ENCODE measurements at places on chromosomes 2 and 18.
A peak's percentile ranks its signal among the peaks of the same experiment; 100 is the strongest.

- no peaks in the 10 kb centered on the region for H3K36me3 ChIP-seq
- no peak for DNase-seq
- H3K4me1 ChIP-seq = no peaks in the 10 kb centered on the region
- no peak overlapping the region for H3K27ac ChIP-seq
- peaks cover 19% of the 10 kb centered on the region for H3K27me3 ChIP-seq
These were observed 301.5 kb upstream of the MGAT5 start for GRCh38 chr2:133952420-133952819.

DNA sequence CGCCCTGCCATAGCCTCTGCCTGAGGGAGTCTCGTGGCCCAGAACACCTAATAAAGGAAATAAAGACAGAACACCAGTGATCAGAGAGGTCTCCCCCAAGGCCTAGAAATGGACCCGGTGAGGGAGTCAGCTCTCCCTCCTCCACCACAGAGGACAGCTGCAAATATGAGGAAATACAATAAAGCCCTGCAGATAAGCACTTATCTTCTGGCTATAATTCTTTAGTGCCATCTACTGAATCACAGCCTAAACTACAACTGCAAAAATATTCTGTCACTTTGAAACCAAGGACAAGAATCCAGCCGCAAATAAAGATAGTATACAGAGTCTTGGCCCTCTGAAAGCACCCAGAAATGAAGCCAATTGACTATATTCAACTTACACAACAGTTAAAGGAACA lies 42.4 kb upstream of the TACR1 start:
- H3K4me3 ChIP-seq = no peak overlapping the region
- H3K27ac ChIP-seq = no peak overlapping the region
- no peaks in the 10 kb centered on the region for H3K27me3 ChIP-seq
- H3K4me1 ChIP-seq = no peaks in the 10 kb centered on the region
- H3K36me3 ChIP-seq = no peaks in the 10 kb centered on the region
- DNase-seq = no peak

- H3K36me3 ChIP-seq = no peaks in the 10 kb centered on the region
- no peaks in the 10 kb centered on the region for H3K27me3 ChIP-seq
- peaks cover 6% of the 10 kb centered on the region for H3K4me1 ChIP-seq
- no peak overlapping the region for H3K27ac ChIP-seq
- DNase-seq = no peak
These were observed 43.9 kb downstream of the ACVR2A start for GRCh38 chr2:147888680-147889079.

DNA sequence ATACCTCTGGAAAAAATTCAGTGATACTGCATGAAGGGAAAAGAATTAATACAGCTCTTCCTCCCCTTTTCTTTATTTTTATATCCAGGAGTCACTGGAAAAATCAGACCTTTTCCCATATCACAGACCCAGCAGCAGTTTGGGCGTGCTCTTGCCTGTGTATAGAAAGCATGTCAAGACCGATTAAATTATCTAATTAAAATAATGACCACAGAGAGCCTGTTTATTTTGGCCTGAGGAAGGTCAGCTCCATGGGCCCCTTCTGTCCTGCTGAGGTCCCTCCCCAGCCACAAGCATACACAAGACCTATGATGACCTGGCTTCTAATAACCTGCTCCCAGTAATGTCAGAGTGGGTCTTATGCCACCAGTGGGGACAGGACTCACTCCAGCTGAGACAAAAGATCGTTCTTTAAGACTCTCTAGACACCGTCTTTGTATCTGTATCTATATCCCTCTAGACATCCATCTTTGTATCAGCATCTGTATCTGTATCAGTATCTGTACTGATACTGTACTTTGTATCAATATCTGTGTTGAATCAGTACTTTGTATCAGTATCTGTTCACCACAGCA lies 147.8 kb downstream of the VAPA start:
- H3K27ac ChIP-seq = no peak overlapping the region
- H3K36me3 ChIP-seq = no peaks in the 10 kb centered on the region
- no peak overlapping the region for H3K4me3 ChIP-seq

DNA sequence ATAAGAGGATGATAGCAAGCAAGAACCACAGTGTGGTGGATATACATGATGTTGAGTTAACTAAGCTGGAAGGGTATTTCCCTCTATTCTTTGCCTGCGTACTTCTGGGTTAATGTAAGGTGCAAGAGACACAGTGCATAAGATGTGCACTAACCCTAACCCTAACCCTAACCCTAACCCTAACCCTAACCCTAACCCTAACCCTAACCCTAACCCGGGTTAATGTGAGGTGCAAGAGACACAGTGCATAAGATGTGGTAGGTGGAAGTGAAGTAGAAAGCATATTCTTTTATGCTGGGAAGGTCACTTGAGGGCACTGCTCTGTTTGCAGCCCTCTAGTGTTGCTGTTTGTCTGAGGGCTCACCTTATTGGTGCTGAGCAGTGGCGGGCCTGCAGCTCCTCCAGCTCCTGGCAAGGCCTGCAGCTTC lies 181.5 kb upstream of the ITGA4 start:
- no peak overlapping the region for H3K27ac ChIP-seq
- no peaks in the 10 kb centered on the region for H3K36me3 ChIP-seq
- no peaks in the 10 kb centered on the region for H3K4me1 ChIP-seq
- no peak overlapping the region for H3K4me3 ChIP-seq
- no peak for DNase-seq

- H3K27me3 ChIP-seq = no peaks in the 10 kb centered on the region
- DNase-seq = no peak
- no peak overlapping the region for H3K27ac ChIP-seq
- H3K4me3 ChIP-seq = no peak overlapping the region
These were observed 1087.5 kb upstream of the NXPH2 start for GRCh38 chr2:139867601-139868226.

DNA sequence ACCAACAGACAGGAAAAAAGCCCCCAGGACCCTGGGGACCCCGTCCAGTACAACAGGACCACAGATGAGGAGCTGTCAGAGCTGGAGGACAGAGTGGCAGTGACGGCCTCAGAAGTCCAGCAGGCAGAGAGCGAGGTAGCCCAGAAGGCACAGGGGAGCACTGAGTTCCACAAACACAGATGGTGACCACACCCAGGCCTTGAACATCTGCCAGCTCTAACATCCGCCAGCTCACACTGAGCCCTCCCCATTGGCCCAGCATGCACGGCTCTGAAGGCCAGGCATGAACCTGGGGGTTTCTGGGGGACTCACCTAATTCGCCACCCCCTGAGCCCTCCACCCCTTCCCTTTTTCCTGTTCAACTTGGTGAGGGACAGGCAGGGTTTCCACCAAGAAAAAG lies 25.6 kb upstream of the PRLH start:
- no peak for DNase-seq
- no peaks in the 10 kb centered on the region for H3K36me3 ChIP-seq
- peaks cover 12% of the 10 kb centered on the region for H3K4me1 ChIP-seq
- H3K4me3 ChIP-seq = no peak overlapping the region
- no peaks in the 10 kb centered on the region for H3K27me3 ChIP-seq

DNA sequence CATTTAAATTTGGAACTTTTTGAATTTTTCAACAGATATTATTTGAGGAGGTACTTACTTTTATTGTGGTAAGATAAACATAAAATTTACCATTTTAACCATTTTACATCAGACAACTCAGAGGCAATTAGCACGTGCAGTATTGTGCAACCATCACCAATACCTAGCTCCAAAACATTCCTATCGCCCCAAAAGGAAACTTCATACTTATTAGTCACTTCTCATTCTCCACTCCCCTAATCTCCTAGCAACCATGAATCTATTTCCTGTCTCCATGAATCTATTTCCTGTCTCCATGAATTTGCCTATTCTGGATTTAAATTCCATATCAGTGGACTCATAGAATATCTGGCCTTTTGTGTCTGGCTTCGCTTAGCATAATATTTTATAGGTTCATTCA lies 69.9 kb upstream of the FAM136A start:
- no peak for DNase-seq
- no peaks in the 10 kb centered on the region for H3K4me1 ChIP-seq
- no peaks in the 10 kb centered on the region for H3K27me3 ChIP-seq
- H3K36me3 ChIP-seq = no peaks in the 10 kb centered on the region
- no peak overlapping the region for H3K4me3 ChIP-seq

DNA sequence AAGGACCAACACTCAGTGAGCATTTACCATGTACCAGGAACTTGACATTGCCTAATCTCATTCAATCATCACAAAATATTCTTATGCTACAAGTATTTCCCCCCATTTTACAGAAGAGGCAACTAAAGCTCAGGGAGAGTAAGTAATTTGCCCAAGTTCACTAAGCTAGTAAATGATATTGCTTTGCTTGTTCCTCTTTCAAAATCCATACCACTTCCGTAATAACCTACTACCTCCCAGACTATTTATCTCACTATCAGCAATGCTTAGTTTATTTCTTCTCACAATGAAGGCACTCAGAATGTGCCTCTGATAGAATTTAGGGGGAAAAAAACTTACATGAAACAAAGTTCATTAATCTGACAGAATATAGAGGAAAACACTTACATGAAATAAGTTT lies 1070.9 kb upstream of the FANCL start:
- no peaks in the 10 kb centered on the region for H3K27me3 ChIP-seq
- no peak for DNase-seq
- no peak overlapping the region for H3K27ac ChIP-seq
- H3K4me1 ChIP-seq = no peaks in the 10 kb centered on the region

- no peak overlapping the region for H3K4me3 ChIP-seq
- DNase-seq = no peak
- peaks cover 32% of the 10 kb centered on the region for H3K4me1 ChIP-seq
- H3K27ac ChIP-seq = no peak overlapping the region
These were observed 21.8 kb upstream of the IL1R1 start for GRCh38 chr2:102120701-102121159.

GRCh38 chr2:13034861-13035260 lies 318.1 kb downstream of the TRIB2 start:
- H3K4me3 ChIP-seq = no peak overlapping the region
- no peak for DNase-seq
- H3K27me3 ChIP-seq = no peaks in the 10 kb centered on the region
- H3K27ac ChIP-seq = no peak overlapping the region

DNA sequence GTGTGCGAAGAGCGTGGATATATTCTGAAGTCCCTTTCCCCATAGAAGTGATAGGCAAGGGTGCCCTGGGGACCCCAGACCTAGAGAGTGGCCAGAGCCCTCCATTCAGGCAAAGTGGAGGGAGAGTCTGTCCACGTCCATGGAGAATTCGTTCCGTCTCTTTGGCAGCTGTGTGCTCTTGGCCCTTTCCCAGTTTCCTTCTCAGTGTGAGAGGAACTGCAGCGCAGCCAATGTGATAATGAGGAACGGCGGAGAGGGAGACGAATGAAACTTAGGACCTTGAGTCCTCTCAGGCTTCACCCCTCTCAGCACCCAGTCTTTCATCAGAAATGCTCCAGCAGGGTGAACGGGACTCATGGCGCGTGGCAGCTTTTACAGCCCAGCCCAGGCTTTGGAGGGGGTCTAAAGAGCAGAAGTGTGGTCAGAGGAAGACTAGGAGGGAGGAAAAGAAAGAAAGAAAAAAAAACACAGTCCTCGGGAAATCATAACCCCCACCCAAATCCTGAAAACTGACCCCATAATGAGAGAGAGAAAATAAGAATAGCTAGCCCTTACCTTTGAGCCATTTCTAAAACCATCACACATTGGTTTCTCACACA lies 95.0 kb upstream of the RIOK3 start:
- no peaks in the 10 kb centered on the region for H3K27me3 ChIP-seq
- no peak for DNase-seq
- peak overlapping the region; percentile 4 for H3K4me3 ChIP-seq

DNA sequence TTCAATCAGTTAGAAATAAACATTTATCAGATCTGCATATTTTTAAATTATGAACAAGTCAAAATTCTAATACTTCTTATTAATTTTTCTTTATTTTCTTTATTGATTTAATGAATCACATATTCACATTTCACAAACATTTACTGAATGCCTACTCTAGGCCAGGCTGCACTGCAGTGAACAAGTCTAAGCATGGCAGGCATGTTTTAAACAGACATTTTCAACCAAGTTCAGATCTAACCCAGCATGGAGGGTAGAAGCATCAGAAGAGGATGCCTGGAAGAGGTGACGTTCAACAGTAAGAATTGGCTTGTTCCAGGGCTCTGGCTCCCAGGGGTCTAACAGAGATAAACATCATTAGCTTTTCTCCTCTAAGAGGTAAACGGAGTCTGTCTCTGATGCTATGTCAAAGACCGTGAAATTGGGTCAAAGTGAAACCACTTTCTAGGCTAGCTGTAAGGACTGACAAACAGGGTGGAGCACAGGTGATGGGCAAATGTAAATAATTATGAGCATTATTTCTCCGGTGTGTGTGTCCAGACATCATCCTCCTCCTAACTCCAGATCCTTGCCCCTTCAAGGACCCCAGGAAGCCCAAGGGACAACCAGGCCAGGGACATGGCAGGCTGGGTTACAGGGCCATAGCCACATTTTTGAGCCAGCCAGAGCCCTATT lies 50.6 kb downstream of the UNC50 start:
- DNase-seq = no peak
- H3K27ac ChIP-seq = no peak overlapping the region
- no peaks in the 10 kb centered on the region for H3K27me3 ChIP-seq

- no peak for DNase-seq
- H3K4me3 ChIP-seq = no peak overlapping the region
- H3K4me1 ChIP-seq = no peaks in the 10 kb centered on the region
- H3K36me3 ChIP-seq = no peaks in the 10 kb centered on the region
- peaks cover 3% of the 10 kb centered on the region for H3K27me3 ChIP-seq
These were observed 3.6 kb upstream of the DOK6 start for GRCh38 chr18:69397096-69397495.

- no peak overlapping the region for H3K4me3 ChIP-seq
- H3K4me1 ChIP-seq = no peaks in the 10 kb centered on the region
- H3K27ac ChIP-seq = no peak overlapping the region
- H3K36me3 ChIP-seq = no peaks in the 10 kb centered on the region
These were observed 159.3 kb downstream of the PTH2R start for GRCh38 chr2:208565690-208566416.

GRCh38 chr2:605674-606608 lies 71.3 kb downstream of the TMEM18 start:
- H3K36me3 ChIP-seq = no peaks in the 10 kb centered on the region
- no peaks in the 10 kb centered on the region for H3K4me1 ChIP-seq
- no peak overlapping the region for H3K27ac ChIP-seq
- no peaks in the 10 kb centered on the region for H3K27me3 ChIP-seq

DNA sequence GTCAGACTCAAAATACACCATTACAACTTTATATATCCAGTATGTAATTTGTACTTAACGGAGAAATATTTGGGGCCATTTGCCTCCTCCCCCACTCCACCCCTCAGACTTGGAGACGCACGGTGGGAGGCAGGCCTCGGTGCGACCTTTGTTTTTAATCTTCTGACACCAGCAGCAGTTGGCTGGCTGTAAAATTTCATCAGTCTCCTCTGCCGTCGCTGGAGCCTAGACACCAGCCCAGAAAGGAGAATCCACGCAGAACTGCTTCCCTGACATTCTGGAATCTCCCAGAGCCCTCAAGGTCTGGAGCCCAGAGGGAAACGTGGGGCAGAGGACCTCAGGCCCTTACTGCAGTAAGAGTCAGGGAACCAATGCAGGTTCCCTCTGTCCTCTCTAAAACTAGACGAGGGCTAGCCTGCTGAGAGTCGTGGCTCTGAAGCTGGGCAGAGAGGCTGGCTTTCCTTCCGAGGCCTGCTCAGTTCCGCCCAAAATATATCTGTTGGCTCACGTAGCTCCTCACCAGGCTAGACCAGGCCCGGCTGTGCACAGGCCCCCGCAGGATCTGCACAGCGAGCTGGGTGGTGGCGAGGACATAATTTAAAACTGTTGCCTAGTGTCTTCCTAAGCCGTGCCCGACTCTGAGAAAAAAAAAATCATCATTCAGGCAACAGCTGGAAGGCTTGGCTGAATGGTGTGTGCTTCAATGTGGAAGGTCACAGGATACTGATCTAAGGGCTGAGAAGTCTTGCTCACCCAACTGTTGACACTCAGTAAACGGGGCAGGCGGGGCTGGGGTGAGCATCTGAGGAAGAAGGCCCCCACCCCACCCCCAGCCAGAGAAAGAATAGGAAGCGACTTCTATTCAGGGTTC lies 40.4 kb downstream of the EN1 start:
- H3K4me3 ChIP-seq = no peak overlapping the region
- no peaks in the 10 kb centered on the region for H3K27me3 ChIP-seq
- no peak overlapping the region for H3K27ac ChIP-seq
- no peaks in the 10 kb centered on the region for H3K4me1 ChIP-seq
